ENCODE measurements at places on chromosomes 12 and 14.

DNA sequence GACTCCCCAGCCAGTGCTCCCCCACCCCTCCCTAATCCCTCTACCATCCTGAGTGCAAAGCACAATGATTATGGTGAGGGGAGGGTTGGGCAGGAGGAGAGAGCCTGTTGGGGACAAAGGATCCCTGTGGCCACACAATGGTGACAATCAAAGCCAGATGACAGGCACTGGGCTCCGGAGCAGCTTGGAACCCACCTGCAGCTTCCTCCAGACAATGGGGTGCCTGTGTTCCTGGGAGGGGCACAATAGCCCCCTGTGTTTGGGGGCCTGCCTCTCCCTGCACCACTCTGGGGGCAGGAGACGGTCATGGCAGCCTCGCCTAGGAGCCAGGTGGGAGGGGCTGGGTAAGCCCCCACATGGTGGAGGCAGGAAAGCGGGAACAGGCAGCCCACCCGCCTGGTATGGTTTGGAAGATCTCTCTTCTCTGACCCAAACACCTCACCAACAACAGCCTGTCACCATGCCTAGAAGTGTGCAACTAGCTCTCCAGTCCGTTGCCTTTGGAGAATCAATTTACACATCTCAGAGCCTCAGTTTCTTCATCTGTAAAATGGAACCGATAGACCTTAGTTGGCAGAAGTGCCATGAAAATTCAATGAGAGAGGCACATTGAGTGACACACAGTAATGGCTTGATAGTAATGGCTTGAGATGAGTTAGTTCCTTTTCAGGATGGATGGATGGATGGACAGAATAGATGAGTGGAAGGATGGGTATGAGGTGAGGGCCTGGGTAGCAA, 53.0 kb downstream of the MVK start:
- no peak for DNase-seq

DNA sequence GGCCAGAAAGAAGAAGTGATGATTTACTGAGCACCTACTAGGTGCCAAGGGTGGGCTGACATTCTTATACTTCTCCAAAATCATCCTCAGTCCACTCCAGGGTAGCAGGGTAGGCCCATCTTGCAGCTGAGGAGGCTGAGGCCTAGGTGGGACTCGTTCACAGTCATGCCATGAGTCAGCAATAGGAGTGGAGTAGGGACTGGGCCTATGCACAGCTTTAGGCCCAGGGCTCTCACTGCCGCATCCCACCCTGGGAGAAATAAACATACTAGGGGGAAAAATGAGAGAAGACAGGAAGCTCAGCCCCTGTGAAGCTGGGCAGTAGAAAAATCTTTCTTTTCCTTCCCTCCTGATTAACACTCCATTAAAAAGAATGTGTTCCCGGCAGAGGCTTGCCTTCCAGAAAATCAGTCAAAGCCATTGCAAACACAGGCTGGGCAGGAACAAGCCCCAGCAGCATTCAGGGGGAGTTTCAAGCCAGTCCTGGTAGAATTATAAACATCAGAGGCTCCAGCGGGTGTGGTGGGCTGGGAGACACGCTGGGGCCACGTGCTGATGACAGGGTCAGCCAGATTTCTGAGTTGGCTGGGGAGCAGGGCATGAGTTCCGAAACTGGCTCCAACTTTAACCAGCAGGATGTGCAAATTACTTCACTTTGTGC, 1.8 kb downstream of the HSPB8 start:
- no peak for DNase-seq

DNA sequence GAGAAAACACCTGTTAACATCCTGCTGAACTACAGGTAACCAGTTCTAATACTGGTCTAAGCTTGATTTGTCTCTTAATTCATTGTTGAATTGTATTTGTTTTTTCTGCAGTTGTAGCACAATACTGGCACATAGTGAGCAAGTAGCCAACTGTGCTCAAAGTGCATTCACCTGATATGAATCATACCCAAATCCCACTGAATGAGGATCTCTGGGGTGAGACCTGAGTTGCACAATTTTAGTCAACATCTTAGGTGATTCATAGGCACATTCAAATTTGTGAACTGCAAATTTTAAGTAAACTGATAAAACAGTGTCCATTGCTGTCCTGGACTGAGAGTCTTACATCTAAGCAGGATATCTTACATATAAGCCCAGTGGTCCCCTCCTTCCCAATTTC, 12.8 kb downstream of the KCNC2 start:
- no peak for DNase-seq

DNA sequence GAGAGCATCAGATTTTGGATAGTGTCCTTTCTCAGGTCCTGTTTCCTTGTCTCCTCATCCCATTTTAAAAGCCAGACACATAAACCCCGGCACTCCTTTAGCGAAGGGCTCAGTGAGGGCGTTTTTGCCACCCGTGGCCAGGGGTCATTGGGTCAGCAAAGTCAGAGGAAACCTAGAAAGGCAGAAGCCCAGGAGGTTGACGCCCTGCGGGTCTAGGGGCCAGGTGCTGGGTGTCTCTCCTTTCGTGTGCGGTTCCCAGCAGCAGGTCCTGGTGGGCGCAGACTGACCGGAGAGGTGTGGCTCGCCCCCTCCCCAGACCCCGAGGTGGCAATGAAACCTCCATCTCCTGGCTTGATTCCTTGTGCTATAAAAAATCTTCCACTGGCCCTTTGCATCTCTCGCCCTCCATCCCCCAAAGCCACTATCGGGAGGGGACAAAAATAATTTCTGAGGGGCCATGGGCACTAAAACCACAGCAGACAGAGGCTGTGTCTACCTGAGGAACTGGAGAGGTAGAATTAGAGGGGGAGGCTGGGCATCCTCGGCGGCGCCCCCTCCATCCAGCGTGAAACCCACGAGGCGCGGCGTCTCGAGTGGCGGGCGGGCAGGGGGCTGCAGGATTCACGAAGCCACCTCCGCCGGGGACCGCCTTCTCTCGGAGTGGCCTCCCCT, 858 bp upstream of the FRMD6 start:
- no peak for DNase-seq

DNA sequence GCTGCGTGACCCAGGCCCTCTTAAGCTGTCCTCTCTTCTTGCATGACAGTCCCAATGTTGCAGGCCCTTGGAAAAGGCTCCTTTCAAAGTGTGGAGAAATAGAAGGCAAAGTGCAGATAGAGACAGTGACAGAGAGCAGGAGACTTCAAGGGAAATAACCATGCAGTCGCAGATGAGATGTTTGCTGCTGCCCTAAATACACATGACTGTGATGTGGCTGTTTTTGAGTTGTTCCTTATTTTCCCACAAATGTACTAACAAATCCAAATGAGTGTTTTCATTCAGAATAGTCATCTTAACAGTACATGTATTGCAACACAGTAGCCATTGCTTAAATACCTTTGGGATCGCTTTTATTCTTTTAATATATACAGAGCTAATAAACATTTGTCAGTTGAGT, 101.6 kb downstream of the SLC15A5 start:
- DNase-seq = no peak

DNA sequence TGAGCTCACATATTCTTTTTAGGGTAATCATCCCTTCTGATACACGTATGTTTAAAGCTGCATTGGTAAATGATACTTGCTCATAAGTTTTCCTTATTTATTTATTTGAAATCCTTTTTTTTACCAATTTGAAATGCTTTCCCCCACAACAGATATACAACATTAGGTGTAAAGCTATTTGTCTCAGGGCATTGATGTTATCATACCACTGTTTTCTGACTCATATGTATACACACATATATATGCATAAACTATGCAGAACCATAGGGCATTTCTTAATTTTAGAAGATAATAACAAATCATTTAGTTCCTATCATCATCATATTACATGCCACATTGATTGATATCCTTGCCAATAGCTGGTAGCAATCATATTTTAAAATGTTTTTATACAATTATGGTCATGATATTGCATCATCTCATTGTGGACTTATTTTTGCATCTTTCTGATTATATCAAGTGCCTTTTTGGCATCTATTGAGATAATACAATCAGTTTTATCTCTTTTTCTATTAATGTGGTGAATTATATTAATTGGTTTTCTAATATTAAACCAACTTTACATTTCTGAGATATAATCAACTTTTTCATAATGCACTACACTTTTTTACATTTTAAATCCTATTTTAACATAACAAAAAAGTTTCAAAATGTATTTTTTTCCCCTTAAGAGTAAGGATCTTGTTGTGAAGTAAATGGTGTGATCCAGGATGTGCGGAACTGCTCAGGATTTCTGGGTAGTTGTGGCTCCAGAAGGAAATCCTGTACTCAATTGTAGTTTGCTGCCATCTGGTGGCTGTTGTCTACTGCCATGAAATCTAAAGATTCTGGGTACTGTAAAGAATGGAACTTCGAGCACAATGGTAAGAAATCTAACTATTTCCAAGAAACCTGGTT, 16.7 kb downstream of the OR9K2 start:
- DNase-seq = peak; percentile 40

GRCh38 chr14:61145034-61145902, 135.9 kb downstream of the TMEM30B start:
- no peak for DNase-seq

DNA sequence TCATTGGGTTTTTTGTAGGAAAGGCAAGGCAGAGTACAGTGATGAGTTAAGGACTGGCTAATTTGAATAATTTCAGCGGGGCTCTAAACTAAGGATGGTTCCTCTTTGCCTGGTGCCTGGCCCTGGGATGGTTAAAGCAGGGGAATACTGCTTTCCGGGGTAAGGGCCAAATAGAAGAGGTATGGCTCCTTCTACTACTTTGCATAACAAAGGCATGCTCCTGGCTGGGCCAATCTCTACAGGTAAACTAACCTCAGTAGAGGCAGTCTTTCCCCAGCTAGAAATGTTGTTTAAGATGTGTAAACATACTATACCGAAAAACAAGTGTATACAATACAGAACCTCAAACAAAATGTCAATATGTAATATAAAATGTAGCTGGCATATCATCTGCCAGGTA, 1239.0 kb downstream of the SLC16A7 start:
- DNase-seq = no peak

DNA sequence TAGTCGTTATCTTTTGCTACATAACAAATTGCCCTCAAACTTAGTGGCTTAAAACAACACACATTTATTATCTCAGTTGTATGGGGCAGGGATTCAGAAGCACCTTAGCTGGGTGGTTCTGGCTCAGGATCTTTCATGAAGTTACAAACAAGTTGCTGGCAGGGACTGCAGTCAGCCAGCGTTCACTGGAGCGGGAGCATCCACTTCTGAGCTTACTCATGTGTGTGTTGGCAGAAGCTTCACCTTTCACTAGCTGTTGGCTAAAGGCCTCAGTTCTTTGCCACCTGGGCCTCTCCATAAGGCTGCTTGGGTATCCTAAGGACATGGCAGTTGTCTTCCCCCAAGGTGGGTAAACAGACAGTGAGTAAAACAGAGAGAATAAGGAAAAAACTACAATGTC, 365.7 kb downstream of the RPS29 start:
- DNase-seq = no peak

- DNase-seq = no peak
Measured at GRCh38 chr12:131747276-131748177, 36.6 kb downstream of the SFSWAP start.

DNA sequence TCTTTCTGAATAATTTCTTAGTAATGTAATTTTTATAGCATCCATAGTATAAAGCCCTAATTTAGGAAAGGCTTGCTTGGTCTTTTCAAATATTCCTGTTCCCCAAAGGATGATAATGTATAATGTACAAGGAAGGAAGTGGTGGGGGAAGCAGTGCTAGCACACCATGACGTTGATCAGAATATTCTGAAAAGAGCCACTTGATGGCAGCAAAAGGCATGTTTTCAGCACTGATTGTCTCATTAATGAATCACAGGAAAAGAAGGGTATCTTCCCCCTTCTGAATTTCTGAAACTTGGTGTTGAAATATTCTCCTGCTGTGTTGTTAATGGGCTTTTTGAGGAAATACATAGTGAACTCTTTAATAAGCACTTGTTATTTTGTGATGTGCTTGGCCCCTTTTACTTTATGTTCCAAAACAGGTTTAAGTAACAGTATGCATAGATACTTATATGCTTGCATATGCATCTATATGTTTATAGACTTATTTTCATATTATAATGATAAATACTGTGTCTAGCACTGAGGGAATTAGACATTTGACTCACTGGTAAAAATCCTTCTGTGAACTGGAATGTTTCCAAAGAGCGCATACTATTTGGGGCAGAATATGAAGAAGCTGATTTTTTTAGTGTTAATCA, 122.0 kb downstream of the TMEM117 start:
- peak; percentile 49 for DNase-seq

- DNase-seq = no peak
Measured at GRCh38 chr12:116471544-116471943, 87.6 kb upstream of the MAP1LC3B2 start.

Data from HepG2 (cell line).